A549 treated with Hydrocortisone at 1 μM for 4 hours (cell line): ENCODE measurements at places on chromosomes 3 and 15. TPM values are rescaled to one million over a fixed set of nuclear protein-coding genes. Genes with fewer than 3 reads are reported as not detected.

Gene GASK1A
- not detected in 5 replicates for total RNA-seq

Gene GOLGA6L7
- not detected in 5 replicates for total RNA-seq

Gene ZNF502
- total RNA-seq: 1.5 to 2.3 TPM (median 1.6 TPM) in 5 replicates

Gene ERICH6
- 0.07 TPM in 1 of 5 replicates, not detected in the others for total RNA-seq

Gene LSMEM2
- total RNA-seq: 0.07 to 0.10 TPM in 2 of 5 replicates, not detected in the others

Gene ERC2
- total RNA-seq: 0.25 TPM in 2 of 5 replicates, not detected in the others

Gene EIF2A
- 66.7 to 87.8 TPM (median 69.0 TPM) in 5 replicates for total RNA-seq

Gene MITF
- 4.9 to 7.2 TPM (median 6.4 TPM) in 5 replicates for total RNA-seq

Gene ACTRT3
- total RNA-seq: 2.9 to 3.3 TPM (median 3.0 TPM) in 5 replicates

Gene KLHL6
- total RNA-seq: not detected in 5 replicates

Gene CEP97
- total RNA-seq: 3.0 to 6.3 TPM (median 5.2 TPM) in 5 replicates

Gene RNF123
- 11.6 to 15.1 TPM (median 13.7 TPM) in 5 replicates for total RNA-seq

Gene PLD1
- total RNA-seq: 7.3 to 10.4 TPM (median 8.3 TPM) in 5 replicates

Gene IL17RC
- 27.3 to 35.3 TPM (median 31.1 TPM) in 5 replicates for total RNA-seq

Gene ST3GAL6
- 0.55 to 1.8 TPM (median 1.2 TPM) in 5 replicates for total RNA-seq

Gene GPR15
- total RNA-seq: not detected in 5 replicates

Gene ARPP21
- total RNA-seq: 0.08 to 0.14 TPM in 2 of 5 replicates, not detected in the others

Gene SCN11A
- not detected in 5 replicates for total RNA-seq

Gene PRSS50
- not detected in 5 replicates for total RNA-seq

Gene RASGRF1
- 0.17 to 0.43 TPM (median 0.34 TPM) in 5 replicates for total RNA-seq

Gene IL17RD
- 0.54 to 1.4 TPM (median 1.1 TPM) in 5 replicates for total RNA-seq

Gene NR2F2
- total RNA-seq: 19.3 to 23.3 TPM (median 20.6 TPM) in 5 replicates

Gene VPS18
- total RNA-seq: 20.7 to 24.0 TPM (median 22.8 TPM) in 5 replicates

Gene PAQR5
- 81.6 to 103 TPM (median 94.1 TPM) in 5 replicates for total RNA-seq

Gene VGLL3
- total RNA-seq: 5.2 to 12.1 TPM (median 8.7 TPM) in 5 replicates

Gene SH3BP5
- 15.4 to 18.8 TPM (median 15.7 TPM) in 5 replicates for total RNA-seq

Gene RETNLB
- not detected in 5 replicates for total RNA-seq

Gene DUOX2
- total RNA-seq: 0.02 to 0.06 TPM (median 0.03 TPM) in 5 replicates

Gene HACD2
- total RNA-seq: 28.1 to 38.2 TPM (median 33.2 TPM) in 5 replicates

Gene HCLS1
- total RNA-seq: 0.07 to 0.16 TPM (median 0.11 TPM) in 4 of 5 replicates, not detected in the other

Gene MELTF
- total RNA-seq: 50.2 to 63.0 TPM (median 56.4 TPM) in 5 replicates

Gene MAPK6
- total RNA-seq: 36.3 to 71.1 TPM (median 50.0 TPM) in 5 replicates

Gene MOBP
- total RNA-seq: 0.09 to 0.24 TPM in 2 of 5 replicates, not detected in the others

Gene ZNF660
- total RNA-seq: not detected in 5 replicates

Gene PRTG
- 8.3 to 11.1 TPM (median 10.2 TPM) in 5 replicates for total RNA-seq

Gene HIGD2B
- not detected in 5 replicates for total RNA-seq

Gene TMEM40
- 0.15 to 0.68 TPM (median 0.50 TPM) in 5 replicates for total RNA-seq

Gene ACSBG1
- 0.07 to 0.25 TPM (median 0.17 TPM) in 5 replicates for total RNA-seq

Gene ARHGEF26
- total RNA-seq: 8.0 to 11.2 TPM (median 9.7 TPM) in 5 replicates

Gene RASA2
- total RNA-seq: 5.0 to 9.1 TPM (median 7.6 TPM) in 5 replicates

Gene MRPL46
- 51.7 to 62.9 TPM (median 57.8 TPM) in 5 replicates for total RNA-seq

Gene RTP1
- total RNA-seq: not detected in 5 replicates

Gene PRC1
- 182 to 271 TPM (median 197 TPM) in 5 replicates for total RNA-seq

Gene THPO
- total RNA-seq: 0.11 to 0.12 TPM in 2 of 5 replicates, not detected in the others

Gene AGBL1
- not detected in 5 replicates for total RNA-seq

Gene AGTR1
- 0.32 to 0.77 TPM (median 0.59 TPM) in 5 replicates for total RNA-seq

Gene SYNPR
- total RNA-seq: not detected in 5 replicates

Gene PIGZ
- total RNA-seq: 1.1 to 1.9 TPM (median 1.5 TPM) in 5 replicates

Gene ADPRH
- 2.8 to 3.2 TPM (median 3.0 TPM) in 5 replicates for total RNA-seq

Gene MCTP2
- not detected in 5 replicates for total RNA-seq

Gene CYP1A1
- total RNA-seq: 1.4 to 2.5 TPM (median 1.8 TPM) in 5 replicates

Gene IL16
- total RNA-seq: 0.03 TPM in 1 of 5 replicates, not detected in the others

Gene CHRNA7
- total RNA-seq: 3.4 to 5.2 TPM (median 3.8 TPM) in 5 replicates
